ENCODE measurements at places on chromosomes 6 and 20.

DNA sequence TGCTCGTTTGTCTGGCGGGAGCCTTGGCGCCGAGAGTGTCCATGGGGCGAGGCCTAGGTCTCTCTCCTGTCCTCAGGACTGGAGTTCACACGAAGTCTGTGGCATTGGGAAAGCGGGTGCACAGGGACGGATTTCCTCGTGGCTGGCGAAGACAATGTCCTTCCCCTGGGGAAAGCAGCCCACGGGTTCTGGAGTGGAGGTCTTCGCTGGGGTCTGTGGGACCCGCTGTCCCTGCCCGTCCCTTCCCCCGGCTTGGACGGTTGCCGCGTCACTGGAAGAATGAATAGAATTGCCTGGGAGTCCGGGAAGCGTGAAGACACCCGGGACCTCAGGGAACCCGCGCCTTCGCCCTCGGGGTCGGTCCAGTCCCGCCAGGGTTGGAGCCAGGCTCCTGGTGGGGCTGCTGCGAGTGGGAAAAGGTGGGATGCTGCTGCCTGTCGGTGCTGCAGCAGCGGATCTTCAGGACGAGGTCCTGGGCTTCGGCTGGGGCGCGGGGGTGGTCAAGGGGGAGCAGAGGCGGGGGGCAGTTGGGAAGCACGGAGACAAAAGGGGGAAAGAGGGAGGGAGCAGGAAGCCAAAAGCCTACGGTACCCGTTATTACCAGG, 441.8 kb upstream of the DEFB115 start:
- no peak for DNase-seq

- DNase-seq: no peak
Measured at GRCh38 chr6:143863771-143864170, 503 bp upstream of the ZC2HC1B start.

DNA sequence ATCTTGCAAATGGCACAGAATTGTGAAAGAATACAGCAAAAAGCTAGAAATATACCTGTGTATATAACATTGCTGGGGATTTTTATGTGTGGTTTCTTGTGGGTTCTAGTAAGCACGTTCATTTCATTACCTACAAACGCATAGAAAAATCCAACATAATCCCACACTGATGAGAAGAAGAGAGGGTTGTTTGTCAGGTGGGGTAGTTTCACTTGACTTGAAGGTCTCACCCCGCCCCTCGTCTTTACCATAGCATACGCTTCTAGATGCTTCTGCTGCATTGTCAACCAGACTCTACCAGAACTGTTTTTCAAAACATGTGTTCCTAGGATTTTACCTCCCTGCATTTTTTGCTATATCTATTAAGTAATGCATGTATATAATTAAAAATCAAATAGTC, 284.1 kb upstream of the TAB2 start:
- DNase-seq: no peak

GRCh38 chr6:26016963-26017631, 54.5 kb downstream of the TRIM38 start:
- no peak for DNase-seq

DNA sequence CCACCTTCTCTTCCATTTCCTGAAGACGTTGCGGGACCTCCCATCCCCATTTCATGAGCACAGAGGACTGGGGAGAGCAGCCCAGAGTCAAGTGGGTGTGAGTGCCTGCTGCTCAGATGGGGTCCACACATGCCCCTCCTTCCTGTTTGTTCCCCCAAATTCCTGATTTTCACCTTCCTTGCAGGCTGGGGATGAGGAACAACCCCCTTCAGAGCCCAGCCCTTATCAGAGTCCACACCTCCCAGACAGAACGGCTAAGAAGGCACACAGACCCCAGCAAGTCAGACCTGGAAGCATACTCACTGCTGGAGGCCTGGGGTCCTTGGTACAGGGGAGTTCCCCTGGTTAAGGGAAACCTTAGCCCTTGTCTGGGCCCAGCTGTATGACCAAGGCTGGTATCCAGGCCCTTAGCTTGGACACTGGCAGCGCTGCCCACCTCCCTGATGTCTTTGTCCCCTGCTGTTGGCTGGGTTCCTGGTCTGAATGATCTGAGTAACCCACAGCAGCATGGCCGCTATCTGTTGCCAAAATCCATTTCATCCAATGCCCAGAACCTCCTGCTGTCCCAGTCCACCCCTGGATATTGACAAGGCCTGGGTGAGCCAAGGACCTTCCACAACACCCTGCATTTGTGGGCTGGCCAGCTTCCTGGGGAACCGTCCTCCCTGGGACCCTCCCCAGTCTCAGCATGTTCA, 230.9 kb downstream of the SYNDIG1 start:
- no peak for DNase-seq

DNA sequence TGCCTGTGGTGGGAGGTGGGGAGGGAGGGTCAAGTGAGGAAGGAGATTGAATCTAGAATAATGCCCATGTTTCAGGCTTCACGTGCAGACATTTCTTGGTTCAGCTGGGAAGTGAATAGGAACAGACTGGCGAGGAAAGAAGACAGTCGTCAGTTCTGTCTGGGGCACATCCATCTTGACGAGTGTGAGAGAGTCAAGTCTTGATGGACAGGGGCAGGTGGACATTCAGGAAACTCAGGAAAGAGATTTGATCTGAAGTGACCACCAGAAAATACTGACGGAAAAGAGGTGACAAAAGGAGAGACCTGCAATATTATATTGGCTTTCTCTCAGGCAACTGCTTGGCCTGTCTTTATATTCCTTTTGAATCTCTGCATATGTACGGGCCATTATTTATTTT, 68.6 kb downstream of the ESR1 start:
- DNase-seq: no peak

Data from CD4-positive, alpha-beta T cell treated with Interleukin-6 at 100 ng/mL for 8 hours (primary cell).